GM13976 (cell line): ENCODE measurements at places on chromosomes 4 and X.

DNA sequence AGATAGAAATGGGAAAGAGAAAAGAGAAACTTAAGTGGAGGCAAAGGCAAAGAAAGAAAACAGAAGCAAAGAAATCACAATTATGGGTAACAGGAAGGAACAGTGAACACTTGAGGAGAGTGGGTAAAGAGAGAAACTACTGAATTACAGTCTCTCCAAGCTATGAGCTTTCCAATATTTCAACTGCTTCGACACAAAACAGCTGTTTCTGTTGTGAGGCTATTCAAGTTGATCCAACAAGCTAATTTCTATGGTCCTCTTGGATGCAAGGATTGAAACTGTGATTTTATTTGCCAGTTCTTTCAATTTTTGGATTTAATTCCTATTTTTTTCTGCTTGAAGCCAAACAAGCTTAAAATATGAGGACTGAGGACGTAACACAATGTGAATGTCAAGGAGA lies 80.5 kb upstream of the ADGRA3 start:
- no peak for DNase-seq

DNA sequence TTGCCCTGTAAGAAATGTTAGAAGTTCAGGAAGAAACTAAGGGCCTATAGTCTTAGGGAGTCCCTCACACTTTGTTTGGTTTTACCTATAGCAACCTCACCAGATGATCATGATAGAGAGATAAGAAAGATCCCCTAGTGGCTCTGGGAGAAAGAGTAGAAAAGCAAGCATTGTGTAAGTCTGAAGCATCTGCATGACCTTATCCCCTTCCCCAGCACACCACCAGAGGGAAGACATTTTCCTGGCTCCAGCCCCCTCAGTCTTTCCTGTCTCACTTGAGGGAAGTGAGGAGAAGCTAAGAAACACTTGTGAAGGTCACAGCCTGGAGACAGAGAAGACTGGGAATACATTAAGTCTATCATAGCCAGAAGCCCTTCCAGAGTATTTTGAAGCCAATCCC lies 154.0 kb downstream of the EVC2 start:
- no peak for DNase-seq

- DNase-seq, result no peak
Observed at GRCh38 chr4:36757580-36758311, 476.3 kb downstream of the DTHD1 start.

GRCh38 chr4:162681212-162681611 lies 485.5 kb downstream of the NAF1 start:
- DNase-seq, result no peak

- DNase-seq, result no peak
Observed at GRCh38 chrX:110280954-110281353, 36.9 kb downstream of the AMMECR1 start.
